ENCODE measurements at places on chromosomes 6 and 20. TPM values are rescaled to one million over a fixed set of nuclear protein-coding genes. Genes with fewer than 3 reads are reported as not detected.

ACTL10 gene
- polyA plus RNA-seq: 0.37 TPM

WFDC5 gene
- polyA plus RNA-seq: not detected

GNRH2 gene
- polyA plus RNA-seq: 0.44 TPM

BMP7 gene
- not detected for polyA plus RNA-seq

GSTA3 gene
- polyA plus RNA-seq: not detected

FAM217A gene
- not detected for polyA plus RNA-seq
